ENCODE measurements at places on chromosomes 13 and 19.

DNA sequence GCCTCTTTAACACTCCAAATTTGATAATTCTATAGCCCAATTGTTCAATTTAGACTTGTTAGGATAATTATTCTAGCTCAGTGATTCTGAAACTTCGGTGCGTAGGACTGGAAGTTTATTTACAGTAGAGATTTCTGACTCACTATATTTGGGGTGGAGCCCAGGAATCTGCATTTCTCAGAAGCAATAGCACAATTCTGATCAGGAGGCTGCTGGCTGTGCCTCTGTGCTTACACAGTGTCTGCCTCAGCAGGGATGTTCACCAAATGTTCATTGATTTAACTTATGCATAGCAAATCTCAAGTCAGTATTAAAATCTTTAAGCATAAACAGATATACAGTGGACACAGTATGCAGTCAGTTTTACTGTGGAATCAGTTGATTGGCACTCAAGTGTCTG, 45.8 kb downstream of the ATP8A2 start:
- no peak for DNase-seq

DNA sequence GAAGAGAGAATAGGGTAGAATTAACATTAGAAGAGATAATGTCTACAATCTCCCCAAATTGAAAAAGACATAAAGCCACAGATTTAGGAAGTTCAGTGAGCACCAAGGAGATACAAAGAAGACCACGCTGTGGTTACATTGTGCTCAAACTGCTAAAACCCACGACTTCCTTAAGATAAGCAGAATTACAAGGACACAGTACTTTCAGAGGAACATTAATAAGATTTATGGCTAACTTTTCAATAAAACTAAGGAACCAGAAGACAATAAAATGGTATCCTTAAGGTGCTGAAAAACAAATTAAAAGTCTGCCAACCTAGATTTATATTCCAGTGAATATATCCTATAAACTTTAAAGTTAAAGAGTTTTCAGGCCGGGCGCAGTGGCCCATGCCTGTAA, 7.4 kb upstream of the IL17D start:
- DNase-seq = no peak

DNA sequence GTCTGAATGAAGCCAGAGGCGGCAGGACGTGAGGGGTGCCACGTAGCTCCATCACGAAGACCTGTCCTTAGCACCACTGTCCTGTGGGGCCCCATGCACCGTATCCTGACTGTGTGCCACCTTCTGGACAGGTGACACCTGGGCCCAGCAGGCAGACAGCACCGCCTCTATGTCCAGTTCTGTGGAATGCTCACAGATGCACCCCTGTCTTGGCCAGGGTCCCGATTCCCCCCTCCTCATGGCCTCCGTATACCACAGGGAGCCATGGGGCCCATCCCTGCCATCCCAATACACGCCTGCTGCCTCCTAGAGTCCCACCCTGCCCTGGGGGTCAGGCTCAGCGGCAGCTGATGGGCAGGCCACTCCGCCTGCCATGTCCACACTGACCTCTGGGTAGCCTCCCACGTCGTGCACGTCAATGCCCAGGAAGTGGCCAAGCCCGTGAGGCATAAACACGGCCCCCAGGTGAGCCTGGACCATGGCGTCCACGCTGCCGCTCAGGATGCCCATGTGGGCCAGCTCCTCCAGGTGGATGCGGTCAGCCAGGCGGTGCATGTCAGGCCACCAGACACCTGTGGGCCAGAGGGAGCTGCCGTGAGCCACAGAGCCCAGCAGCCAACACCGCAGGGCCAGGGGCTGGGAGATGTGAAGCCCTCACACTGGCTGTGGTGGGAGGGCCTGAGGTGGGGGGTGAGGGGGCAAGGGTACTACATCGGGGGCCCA, 17.6 kb downstream of the CEBPG start:
- no peak for DNase-seq

GRCh38 chr19:18519962-18520847, 1.7 kb downstream of the ELL start:
- DNase-seq = peak; percentile 70

DNA sequence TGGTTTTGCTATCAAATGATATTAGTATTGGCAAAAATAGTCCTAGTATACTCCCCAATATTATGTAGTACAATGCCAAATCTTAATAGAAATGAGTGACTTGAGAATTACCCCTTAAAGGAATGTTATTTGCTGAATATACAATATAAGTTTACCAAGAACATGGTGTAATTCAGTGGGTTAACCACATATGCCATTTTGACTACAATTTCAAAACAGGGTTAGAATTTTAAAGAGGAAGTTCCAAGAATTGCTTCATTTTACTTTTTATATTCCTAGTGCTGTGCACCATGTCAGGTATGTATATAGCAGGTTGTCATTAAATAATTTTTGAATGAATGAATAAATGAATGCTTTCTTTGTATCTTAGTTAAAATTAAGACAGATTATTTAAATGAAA, 66.3 kb downstream of the LMO7 start:
- DNase-seq = no peak

DNA sequence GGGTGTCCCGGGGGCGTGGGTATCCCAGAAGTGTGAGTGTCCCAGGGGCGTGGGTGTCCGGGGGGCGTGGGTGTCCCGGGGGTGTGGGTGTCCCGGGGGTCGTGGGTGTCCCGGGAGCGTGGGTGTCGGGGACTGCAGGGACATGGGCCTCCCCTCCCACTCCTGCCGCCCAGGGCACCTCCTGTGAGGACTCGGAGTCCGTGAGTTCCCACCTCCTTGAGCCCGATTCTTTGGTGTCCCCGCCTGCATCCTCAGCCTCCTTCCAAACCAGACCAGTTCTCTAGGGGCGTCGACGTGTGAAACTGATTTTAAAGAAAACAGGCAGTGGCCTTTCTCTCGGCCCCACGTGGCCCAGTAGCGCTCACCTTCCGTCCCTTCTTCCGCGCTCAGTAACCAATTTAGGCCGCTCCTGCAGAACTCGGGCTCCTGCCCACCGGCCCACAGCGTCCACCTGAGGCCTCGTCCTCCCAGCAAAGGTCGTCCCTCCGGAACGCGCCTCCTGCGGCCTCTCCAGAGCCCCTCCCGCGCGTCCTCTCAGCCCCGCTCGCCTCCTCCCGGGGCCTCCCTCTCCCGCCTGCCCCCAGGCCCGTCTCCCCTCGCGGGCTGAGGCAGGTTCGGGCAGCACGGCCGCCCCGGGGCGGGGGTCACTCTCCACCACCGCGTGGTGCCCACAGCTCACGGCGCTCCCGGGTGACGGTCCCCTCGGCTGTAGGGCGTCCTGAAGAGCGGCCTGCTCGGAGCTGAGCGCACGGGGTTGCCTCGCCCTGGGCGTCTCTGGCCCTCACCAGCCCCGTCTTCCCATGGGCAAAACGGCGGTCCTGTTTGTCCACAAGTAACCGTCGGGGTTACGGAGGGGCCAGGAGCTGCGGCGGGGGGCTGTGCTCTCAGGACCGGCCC, 3.8 kb downstream of the F7 start:
- no peak for DNase-seq

- DNase-seq = no peak
These were observed 55.0 kb downstream of the MRPL57 start for GRCh38 chr13:21231426-21231940.

DNA sequence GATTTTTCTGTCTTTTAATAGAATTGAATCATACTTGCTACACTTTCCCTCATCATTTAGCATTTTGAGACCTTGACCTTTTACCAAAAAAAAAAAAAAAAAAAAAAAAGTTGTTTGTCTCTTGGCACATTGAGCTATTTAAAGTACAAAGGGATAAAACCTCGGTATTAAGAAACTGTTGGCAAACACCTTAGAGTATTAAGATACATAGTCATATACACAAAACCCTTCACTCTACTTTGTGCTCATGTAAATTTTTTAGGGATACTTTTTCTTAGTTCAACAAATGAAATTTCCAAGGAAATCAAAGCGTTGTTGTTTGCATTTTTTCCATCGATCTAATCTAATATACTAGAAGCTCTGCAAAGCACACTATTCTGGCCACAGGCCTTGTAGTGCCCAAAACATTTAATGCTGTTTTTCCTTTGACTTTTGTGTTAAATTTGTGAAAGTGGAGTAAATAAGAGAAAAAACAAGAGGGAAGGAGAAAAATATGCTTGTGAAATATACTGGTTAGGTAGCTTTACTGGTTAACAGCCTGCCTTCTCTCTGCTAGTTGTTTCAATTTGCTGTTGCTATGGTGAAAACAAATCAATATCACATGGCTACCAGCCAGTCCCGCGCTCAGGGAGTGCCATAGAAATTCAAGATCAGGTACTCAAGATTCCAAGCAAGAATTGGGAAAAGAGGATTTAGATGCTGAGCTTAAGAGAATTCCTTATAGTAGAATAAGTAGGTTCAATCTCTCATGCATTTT, 2.6 kb downstream of the MBNL2 start:
- DNase-seq = peak; percentile 75

- DNase-seq = no peak
These were observed 36.0 kb upstream of the MIR17HG start for GRCh38 chr13:91311491-91311890.

GRCh38 chr19:47756953-47757608, 11.7 kb downstream of the NOP53 start:
- DNase-seq = no peak

- no peak for DNase-seq
These were observed 6.2 kb downstream of the ERVK3-1 start for GRCh38 chr19:58311345-58311865.

DNA sequence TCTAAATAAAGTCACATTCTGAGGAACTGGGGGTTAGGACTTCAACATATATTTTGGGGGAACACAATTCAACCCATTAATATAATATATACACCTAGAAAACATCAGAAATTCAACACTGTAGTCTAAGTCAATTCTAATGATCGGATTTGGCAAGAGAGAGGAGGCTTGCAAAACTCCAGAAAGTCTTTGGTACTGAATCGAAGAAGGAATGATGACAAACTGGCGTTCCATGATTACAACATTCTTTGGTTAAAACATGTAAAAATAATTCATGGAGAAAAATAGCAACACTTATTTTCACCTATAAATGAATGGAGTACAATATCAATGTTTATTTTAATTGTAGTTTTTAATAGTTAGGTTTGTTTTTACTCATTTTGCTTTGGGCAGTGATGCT, 62.4 kb downstream of the MBNL2 start:
- DNase-seq = no peak

DNA sequence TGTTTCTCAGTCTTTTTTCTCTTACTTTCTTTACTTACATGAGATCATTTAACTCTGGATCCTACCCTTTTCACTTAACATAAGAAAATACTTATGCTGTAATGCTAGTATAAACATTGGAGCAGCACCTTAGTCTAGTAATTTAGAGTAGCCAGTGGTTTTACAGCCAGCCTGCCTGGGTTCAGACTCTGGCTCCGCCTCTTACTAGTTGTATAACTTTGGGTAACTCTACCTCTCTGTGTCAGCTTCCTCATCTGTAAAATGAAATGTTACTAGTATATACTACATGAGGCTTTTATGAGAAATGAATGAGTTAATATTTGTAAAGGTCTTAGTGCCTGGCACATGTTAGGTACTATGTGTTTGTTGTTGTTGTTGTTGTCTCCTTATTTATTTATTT, 5.6 kb downstream of the CDADC1 start:
- DNase-seq = no peak

GRCh38 chr19:45763691-45764294, 5.3 kb downstream of the SIX5 start:
- DNase-seq = no peak

GRCh38 chr13:76499891-76500290, 386.3 kb downstream of the KCTD12 start:
- DNase-seq = no peak

- no peak for DNase-seq
These were observed 64.0 kb upstream of the MED4 start for GRCh38 chr13:48158915-48159314.

- peak; percentile 71 for DNase-seq
These were observed 15.1 kb downstream of the PRAM1 start for GRCh38 chr19:8487137-8487851.

DNA sequence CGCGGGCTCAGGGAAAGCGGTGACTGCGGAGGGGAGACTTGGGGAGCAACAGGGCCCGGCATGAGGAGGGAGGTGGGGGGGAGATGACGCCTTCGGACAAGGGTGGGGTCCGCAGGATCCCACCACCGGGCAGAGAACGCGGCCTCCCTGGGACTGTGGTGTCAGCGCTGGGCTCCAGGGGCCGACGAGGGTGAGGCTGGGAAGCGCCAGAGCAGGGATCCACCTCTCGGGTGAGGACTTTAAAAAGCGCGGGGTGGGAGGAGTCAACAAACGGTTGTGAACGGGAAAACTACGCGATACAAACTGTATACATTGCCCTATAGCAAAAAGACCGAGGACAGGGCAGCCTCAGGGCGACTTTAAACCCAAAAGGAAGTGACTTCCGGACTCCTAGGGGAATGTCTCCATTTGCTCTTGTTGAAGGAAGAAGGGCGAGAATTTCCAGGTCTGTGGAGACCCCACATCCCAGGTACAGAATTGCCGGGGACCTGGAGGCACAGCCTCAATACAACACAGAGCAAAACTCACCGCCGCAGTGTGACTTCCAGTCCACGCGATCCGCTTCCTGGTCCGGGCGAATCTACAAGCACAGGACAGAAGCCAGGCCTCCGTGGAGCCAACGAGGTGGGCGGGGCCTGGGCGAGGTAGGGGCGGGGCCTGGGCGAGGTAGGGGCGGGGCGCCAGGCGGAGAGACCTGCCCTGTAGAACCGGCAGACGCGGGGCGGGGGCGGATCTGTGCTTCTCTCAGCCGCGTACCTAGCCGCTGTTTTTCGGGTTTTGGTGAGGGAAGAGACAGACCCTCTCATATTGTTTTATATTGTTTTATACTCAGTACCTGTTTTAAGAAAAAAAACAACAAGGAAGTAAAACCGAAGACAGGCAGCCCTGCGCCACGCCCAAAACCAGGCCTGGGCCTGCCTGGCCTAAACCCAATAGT, at the start of gene ZNF888:
Gene ZNF888, minus strand, starts transcription at position 588 of the 937 bp plus-strand sequence. CDS start 5,555 bp downstream, outside the sequence.
- DNase-seq = peak; percentile 91

- DNase-seq = no peak
These were observed 154.0 kb downstream of the RGCC start for GRCh38 chr13:41611385-41611784.

DNA sequence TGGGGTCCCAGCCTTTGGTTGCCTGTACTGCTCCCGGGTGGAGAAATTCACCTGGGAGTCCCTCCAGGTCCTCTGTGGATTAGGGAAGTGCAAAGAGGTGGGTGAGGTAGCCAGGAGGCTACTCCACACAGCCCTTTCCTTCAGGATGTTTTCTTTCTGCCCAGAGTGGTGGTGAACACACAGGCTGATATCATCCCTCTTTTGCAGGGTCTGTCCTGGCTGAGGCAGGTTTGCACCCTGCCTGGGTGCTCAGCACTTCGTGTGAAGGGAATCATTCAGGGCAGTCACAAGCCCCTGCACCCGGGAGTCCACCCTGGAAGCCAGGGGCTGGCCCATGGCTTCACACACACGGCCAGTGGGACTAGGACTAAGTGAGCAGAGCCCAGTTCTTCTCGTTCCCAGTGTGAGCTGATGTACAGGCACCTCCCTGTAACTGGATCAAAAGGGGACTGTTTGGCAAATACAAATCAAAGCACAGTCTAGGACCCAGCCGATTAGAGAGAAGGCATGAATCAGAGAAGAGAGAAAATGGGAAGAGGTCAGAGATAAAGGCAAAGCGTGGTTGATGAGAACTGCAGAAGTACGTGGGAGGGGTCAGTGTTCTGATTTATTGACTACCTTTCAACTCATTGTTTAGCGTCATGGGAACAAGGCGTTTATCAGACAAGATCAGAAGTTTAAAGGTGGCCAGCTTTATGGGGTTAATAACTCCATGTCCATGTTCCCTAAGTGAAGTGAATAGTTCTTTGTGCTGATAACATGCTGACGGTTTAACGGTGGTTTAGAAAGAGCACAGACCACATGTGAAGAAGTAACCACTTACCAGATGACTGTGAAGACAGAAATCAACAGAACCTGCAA, 30.4 kb upstream of the SPATA13 start:
- DNase-seq = no peak

- no peak for DNase-seq
These were observed 58.5 kb downstream of the TRPM4 start for GRCh38 chr19:49216071-49216470.

All from CD4-positive, alpha-beta T cell treated with Interleukin-21 for 1 hour (primary cell).